Right kidney (tissue), 9 donors: ENCODE measurements at places on chromosomes 1 and 21.
A peak's percentile ranks its signal among the peaks of the same experiment; 100 is the strongest.

DNA sequence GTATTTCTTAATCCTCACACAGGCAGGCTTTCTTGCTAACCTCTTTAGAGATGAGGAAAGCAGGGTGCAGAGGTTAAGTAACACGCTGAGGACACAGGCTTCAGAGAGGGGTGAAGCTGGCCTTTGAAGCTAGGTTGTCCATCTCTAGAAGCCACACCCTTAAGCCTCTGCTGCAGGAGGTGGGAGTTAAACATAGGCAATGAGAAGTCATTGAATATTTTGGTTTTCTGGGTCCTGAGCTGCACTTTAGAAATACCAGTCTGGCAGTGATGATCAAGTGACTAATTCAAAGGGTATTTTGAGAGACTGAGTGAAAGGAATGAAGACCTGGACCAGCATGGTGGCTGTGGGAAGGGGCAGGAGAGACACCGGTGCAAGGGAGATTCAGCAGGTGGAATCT lies 9.9 kb downstream of the KCNJ15 start:
- DNase-seq, result no peak

- peak; percentile 56 for DNase-seq
Observed at GRCh38 chr21:25881524-25882376, 147.0 kb downstream of the GABPA start.

DNA sequence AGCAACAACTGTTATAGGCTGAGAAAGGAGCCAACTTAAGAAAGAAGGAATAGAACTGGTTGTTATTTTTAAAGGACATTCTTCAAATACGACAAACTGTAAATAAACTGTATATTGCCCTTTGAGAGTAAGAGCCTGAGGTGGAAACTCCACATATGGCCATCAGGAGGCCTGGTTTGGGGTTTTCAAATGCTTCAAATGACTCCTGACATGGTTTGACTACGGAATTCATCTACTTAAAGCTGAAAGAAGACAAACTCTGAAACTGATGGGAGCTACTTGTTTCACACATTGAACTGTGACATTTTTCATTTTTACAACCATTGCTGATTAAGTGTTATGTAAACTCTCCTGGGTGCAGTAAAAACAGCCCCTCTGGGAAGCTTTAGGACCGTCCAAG lies 59.8 kb downstream of the NGF start:
- DNase-seq, result no peak

DNA sequence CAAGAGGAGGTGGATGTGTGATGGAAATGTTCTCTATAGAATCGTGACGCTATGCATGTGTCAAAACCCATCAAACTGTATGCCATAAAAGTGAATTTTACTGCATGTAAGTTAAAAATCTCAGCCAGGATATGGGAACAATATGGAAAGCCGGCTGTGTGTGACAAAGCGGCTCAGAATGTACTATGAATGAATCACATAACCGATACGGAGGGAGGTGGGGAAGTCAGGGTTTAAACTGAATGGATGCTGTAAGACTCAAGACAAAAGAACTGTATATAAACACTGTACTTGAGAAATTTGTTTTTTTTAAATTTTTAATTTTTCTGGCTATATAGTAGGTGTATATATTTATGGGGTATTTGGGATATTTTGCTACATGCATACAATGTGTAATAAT lies 111.6 kb upstream of the PDE4B start:
- DNase-seq, result no peak

- no peak for DNase-seq
Observed at GRCh38 chr1:11333631-11334030, 60.6 kb downstream of the UBIAD1 start.

- no peak for DNase-seq
Observed at GRCh38 chr1:28113242-28113572, 24.8 kb upstream of the EYA3 start.

- no peak for DNase-seq
Observed at GRCh38 chr1:76891931-76892622, 24.8 kb downstream of the ST6GALNAC5 start.

DNA sequence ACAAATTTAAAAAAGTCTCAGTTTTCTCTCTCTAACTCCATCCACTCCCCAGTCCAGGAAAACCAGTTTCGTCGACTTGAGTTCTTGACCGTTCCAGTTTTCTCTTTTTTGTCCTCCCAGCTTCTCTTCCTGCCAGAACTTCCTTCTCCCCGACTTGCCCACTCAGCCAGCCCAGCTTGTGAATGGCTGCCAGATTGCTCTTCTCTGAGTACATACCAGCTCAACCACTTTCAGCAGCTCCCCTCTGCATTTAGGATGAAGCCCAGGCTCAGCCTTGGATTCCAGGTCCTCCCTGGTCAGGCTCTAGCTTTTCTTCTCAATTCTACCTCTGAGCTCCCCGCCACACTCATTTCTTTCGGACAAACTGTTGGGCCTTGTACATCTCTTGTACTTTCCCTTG lies 1.4 kb downstream of the DIO1 start:
- DNase-seq, result no peak

DNA sequence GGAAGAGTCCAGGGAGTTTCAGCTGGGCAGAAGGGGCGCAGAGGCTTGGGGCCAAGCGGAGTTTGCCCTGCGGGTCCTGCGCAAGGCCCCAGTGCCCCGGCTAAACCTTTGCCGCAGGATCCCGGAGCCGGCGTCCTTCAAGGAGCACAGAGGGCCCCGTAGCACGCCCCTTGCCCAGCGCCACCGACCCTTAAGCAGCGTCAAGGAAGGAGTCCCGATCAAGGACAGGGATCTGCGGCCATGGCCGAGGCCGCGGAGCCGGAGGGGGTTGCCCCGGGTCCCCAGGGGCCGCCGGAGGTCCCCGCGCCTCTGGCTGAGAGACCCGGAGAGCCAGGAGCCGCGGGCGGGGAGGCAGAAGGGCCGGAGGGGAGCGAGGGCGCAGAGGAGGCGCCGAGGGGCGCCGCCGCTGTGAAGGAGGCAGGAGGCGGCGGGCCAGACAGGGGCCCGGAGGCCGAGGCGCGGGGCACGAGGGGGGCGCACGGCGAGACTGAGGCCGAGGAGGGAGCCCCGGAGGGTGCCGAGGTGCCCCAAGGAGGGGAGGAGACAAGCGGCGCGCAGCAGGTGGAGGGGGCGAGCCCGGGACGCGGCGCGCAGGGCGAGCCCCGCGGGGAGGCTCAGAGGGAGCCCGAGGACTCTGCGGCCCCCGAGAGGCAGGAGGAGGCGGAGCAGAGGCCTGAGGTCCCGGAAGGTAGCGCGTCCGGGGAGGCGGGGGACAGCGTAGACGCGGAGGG lies 520 bp downstream of the CLIC6 start:
- peak; percentile 63 for DNase-seq

- no peak for DNase-seq
Observed at GRCh38 chr1:204659056-204659455, 26.5 kb downstream of the LRRN2 start.

DNA sequence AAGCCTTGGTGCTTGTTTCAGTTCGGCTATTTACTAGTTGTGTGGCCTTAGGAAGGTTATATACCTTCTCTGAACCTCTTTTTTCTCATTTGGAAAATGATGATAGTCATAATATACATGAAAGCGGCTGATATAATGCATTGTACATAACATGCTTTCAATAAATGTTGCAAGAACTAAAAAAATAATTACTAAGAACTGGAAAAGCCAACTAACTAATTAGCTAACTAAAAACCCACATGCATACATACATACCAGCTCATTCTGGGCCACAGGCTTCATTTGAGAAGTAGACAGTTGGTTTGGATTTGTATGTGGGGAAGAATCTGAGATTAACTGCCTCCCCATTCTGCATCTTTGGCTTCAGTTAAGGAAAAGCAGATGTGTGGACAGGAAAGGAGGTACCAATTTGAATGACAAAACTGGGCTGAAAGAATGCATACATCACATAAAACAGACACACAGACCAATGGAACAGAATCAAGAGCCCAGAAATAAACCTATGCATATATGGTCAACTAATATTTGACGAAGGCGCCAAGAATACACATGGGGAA lies 217.9 kb downstream of the TM2D1 start:
- no peak for DNase-seq

GRCh38 chr1:75554870-75555269 lies 56.0 kb downstream of the SLC44A5 start:
- DNase-seq, result no peak

GRCh38 chr1:65146908-65147423 lies 1.0 kb upstream of the AK4 start:
- DNase-seq, result no peak

DNA sequence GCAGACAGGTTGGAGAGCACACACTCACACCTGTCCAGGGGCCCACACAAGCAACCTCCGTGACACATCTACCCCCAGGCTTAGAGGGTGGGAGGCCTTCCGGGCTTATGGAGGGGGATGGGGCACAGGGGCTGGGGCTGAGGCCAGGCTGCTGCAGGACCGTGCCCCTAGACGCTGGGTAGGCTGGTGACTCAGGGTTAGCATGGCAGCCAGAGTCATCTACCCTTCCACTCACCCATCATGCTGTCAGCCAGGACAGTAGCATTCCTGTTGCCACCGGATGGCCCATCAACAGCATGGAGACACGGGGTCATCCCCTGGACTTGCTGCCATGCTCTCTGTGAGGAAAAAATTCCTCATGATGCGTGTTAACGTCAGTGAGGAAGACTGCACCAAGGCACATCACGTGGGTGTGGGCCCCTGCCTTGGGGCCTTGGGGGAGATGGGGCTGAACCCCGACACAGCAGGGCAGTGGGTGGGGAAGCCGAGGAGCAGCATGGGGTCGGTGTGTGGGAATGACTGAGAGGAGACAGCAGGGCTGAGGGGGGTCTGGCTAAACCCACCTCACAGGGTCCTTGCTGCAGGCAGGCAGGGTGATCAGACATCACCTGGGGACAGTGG lies 52.8 kb downstream of the WNT9A start:
- no peak for DNase-seq

DNA sequence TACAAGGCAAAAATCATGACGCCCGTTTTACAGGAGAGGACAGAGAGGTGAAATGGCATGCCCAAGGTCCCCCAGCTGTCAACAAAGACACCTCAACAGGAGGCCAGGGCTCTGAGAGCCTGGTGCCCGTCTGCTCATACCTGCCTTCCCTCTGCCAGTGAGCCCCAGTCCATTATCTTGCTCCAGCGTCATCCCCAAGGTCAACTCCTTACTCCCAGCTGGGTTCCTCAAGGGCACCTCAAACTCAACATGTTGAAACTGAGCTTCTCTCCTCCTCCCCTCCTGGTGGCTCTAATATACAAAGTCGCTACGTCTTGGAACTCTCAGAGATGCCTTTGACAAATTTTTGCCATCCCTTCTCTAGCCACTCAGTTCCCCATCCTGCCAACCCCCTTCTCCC lies 3.2 kb downstream of the PBXIP1 start:
- no peak for DNase-seq
